ENCODE measurements at places on chromosomes 16 and 17.

GRCh38 chr17:59007995-59008394 is 98.7 kb downstream of the TRIM37 start:
- no peak for DNase-seq

GRCh38 chr17:15453246-15453645 is 14.2 kb downstream of the CDRT4 start:
- DNase-seq, result no peak

DNA sequence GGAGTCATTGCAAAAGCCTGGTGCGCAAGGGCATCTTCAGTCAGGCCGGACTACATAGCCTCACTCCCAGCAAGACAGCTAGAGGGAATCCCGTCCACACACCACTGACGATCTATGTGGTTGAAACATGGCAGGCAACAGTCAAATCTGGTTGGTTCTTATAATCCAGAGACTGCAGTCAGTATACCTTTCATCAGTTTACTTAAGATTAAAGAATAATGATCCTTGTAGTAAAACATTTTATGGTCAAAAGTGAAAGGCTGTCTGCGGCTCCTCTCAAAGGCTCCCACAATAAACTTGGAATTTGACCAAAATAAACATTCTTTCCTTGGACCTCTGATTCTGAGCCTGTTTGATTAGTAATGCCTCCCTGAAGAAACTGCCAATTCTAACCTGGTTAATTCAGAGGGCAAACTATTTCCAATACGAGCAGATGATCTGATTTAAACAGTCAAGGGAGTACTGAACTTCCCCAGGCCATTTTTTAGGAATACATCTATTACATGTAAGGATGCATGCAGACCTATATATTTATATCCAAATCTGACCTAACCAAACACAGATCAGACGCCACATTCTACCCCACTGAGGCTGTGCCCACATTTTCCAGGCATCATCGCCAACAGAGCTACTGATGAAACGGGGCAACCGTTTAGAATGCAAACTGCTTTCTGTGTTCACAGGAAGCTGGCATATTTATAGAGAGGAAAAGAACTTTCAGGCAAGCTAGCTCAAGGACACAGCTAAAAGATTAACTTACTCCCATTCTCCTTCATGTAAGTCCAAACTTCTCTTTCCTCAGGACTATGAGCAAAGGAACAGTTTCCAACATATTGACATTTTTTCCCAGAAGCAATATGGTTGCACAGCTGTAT is 15.3 kb upstream of the TXNDC11 start:
- no peak for DNase-seq

- no peak for DNase-seq
These were observed 65.1 kb downstream of the RTN4RL1 start for GRCh38 chr17:1959871-1960544.

DNA sequence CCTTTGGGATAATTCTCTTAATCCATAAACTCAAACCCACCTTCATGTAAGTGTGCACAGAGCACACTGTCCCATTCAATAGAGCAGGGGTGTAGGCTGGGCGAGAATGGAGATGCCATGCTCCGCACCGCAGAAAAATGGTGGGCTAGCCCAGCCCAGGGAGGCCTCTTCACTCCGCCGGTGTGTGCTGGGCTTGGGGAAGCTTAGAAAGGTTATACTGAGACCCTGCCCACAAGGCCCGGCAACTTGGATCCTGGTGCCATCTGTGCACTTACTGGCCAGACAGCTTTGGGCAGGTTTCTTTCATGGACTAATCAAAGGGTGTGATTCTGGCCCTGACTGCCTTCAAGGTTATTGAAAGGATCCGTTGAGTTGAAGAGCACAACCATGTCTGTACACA is 3.7 kb upstream of the STAT5A start:
- no peak for DNase-seq

DNA sequence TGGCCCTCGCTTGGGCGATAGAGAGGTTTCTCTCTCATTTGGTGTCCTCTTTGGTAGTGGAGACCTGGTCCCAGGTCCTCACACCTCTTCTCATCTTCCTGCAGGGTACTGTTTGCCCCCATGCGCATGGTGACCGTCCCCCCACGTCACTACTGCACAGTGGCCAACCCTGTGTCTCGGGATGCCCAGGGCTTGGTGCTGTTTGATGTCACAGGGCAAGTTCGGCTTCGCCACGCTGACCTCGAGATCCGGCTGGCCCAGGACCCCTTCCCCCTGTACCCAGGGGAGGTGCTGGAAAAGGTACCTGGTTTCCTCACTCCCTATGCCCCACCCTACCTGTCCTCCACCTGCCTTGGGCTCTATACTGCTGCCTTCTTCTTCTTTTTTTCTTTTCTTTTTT is 10.5 kb downstream of the MVP start:
- DNase-seq, result no peak

DNA sequence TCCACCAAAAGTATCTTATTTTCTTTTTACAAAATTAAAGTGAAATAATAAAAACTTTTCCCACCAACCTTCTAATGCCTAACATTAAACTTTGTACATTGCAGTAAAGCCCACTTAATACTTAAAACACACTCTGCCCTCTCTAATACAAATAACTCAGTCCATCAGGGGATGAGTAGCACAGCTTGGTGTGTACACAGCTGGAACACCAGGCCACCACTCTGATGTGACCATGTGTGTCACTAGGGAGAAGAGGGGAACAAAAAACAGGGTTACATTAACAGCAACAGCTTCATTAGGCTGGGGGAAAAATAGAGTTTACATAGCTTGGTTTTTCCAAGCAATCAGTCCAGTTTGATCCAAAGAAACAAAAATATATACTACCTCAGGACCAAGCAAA is 295.0 kb downstream of the CEP112 start:
- no peak for DNase-seq

DNA sequence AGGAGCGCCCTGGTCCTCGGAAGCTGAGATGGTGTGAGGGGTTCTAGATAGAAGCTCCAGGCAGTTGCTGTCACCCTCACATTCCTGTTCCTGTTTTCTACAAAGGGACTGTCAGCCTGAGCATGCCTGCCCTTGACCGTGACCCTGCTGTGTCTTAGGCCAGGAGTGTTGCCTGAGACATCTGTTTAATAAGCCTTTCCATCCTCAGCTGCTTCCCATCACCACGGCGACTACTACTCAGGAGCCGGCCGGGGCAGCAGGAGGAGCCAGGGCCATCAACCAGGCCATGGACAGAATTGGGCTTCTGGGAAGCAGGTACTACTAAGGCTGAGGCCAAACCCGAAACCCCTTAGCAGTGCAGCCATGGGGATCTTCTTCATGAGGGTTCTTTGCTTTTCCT is 151.4 kb downstream of the KATNIP start:
- DNase-seq, result no peak

DNA sequence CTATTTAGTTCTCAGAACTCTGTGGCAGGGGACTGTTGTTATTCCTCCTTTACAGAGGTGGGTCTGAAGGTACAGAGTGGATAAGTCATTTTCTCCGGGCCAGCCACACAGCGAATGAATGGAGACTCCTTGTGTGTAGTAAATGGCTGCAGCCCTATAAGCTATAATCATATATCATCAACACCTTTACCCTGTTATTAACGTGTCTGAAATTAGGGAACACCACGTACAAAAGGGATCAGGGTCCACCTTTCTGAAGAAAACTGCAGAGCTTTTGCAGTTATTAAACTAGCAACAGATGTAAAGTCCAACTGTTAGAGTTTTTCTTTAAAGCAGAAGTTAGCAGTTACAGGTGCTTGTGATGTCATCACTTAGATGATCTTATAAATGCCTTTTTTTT is 696.7 kb downstream of the MAF start:
- no peak for DNase-seq

- DNase-seq, result no peak
These were observed 3.3 kb downstream of the MT1H start for GRCh38 chr16:56672761-56673536.

DNA sequence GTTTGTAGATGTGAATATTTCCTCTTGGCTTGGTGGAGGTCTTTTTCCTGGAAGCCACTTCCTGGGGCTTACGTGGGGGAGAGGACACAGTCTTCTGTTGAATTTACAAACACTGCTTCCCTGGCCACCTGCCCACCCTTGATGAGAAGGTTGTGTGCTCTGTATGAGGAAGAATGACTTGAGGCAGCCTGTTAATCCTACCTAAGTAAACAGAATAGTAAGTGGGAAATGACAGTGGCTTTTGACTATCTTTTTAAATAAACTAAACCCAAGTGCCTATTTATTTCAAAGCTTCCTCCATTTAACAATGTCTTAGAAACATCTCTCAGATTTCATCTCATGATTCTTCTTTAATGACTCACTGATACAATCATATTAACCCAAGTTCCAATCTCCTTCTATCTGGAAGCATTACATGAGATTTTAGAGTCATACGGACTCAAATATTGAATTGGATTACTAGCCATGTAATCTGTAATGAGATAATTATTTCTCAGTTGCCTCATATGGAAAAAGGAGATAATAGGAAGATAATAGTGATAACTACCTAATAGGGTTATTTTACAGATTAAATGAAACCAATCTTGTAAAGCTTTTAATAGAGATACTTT is 96.6 kb upstream of the SMIM36 start:
- DNase-seq, result no peak

GRCh38 chr16:80144191-80144590 is 396.6 kb upstream of the DYNLRB2 start:
- no peak for DNase-seq

DNA sequence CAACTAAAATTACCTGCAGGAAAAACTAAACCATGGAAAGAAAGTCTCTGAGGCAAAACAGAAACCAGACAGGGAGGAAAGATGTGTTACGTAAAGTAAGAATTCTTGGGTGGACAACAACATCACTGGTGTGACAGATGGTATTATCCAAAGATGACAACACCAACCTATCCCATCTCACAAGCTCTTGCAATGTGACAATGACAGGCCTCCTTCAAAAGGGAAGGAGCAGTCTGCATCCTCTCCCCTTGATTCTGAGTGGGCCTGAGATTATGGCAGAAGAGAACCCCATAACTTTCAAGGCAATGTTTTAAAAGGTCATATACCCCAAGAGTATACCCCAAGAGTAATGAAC is 17.6 kb upstream of the KDM8 start:
- no peak for DNase-seq

GRCh38 chr16:86573215-86573614 is 5.1 kb upstream of the FOXL1 start:
- DNase-seq, result no peak

DNA sequence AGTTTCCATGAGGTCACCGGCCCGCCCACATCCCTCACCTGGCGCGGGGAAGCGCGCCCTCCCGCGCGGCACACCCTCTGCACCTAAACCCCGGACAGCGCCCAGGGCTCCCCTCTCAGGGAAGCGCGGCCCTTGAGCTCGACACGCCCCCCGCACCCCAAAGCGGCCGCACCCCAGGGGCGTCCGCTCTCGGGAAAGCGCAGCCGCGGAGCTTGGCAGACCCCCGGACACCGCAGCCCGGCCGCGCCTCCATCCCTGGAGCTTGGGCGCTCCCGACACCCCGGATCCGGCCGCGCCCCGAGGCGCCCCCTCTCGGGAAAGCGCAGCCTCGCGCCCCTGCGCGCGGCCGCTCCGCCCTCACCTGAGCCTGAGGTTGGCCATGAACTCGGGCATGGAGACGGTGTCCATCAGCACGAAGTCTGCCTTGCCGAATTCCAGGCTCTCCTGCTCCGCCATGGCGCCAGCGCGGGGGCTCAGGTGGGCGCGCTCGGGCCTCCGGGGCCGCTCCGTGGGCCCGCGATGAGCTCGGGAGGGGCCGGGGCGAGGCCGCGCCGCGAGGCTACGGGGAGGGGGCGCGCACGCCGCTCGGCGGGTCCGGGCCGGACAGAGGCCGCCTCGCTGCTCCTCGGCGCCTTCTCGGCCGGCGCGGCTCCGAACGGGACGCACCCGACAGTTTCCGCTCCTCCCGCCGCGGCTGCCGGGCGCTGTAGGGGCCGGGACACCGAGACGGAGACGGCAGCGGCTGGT is at the start of gene MYO1D:
Gene MYO1D (minus strand): TSS at position 708 of the 747 bp plus-strand sequence. CDS start 252 bp downstream, at position 456.
- no peak for DNase-seq

DNA sequence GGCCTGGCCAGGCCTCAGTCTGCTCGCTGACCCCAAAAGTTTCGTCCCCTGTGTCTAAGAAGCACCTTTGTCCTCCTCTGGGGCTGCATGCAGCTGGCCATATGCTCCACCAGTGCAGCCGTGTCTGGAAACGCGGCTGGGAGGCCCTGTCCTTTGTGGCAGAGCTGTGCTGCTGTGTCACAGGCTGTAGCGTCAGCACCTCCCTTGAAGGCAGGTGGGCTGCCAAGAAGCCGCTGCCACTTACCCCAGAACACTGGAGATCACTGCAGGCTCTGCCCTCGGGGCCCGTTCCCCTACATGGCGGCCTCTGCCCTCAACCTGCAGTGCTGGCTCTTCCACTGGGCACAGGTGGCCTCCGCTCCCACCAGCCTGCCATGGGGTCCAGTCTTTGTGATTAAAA is 15.7 kb upstream of the MC1R start:
- DNase-seq, result no peak

DNA sequence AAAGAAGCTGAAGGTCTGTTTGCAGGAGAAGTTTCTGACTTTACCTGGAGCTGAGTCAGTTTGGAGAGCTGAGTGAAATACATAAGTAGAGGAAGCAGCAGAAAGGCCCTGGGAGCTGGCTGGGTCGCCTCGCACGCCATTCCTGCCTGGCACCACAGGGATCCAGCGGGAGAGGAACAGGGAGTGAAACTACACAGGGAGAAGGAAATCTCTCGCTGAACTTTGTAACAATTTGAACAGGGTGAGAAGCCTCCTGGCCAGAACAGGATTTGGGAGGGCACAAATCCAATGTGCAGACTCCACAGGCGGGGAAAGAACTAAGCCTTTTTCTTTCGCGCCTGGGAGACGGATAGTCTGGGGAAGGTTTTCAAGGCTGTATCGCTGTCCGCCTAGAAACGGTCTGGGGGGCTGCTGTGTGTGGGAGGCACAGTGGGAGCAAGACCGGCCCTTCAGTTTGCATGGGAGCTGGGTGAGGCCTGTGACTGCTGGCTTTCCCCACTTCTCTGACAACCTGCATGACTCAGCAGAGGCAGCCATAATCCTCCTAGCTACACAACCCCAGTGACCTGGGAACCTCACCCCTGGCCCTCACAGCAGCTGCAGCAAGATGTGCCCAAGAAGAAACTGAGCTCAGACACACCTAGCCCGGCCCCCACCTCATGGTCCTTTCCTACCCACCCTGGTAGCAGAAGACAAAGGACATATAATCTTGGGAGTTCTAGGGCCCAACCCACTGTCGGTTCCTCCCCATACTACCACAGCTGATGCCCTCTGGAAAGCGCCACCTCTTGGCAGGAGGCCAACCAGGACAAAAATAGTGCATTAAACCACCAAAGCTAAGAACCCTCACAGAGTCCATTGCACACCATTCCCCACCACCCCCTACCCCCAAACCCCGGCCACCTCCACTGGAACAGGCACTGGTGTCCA is 778.6 kb downstream of the KCNJ2 start:
- DNase-seq, result no peak

GRCh38 chr17:69523244-69523861 is 108.9 kb downstream of the MAP2K6 start:
- DNase-seq, result no peak
